Erythroblast (primary cell): ENCODE measurements at places on chromosomes 11 and 22.

DNA sequence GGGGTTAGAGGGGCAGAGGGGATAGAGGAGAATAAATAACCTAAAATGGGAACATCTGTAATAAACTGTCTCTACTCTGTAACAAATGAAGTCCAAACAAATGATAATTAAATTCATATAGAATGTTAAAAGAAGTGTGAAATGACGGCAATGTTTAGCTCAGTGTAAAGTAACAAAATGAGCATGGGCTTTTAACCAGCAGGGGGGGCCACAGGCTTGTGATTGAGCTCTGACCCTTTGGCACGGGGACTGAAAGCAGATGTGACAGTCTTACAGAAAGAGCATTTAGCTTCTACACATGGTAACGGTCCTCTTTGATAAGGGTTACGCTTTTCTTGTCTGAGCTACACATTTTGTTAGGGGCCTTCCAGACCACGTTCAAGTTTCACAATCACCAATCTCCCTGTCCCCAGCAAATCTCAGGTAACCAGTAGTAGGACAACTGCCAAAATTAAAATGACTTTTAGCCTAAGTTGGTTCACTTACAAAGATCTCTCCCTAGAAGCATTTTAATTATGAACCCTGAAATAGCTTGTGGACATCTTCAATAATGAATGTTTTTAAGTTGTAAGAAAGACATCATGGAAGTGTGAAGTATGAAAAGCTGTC is 262.5 kb downstream of the DCDC1 start:
- peak; percentile 58 for DNase-seq

- DNase-seq, result no peak
These were observed 40.1 kb upstream of the CTSC start for GRCh38 chr11:88377646-88378045.

GRCh38 chr11:9774591-9775397 is 110.9 kb downstream of the SWAP70 start:
- DNase-seq, result no peak

DNA sequence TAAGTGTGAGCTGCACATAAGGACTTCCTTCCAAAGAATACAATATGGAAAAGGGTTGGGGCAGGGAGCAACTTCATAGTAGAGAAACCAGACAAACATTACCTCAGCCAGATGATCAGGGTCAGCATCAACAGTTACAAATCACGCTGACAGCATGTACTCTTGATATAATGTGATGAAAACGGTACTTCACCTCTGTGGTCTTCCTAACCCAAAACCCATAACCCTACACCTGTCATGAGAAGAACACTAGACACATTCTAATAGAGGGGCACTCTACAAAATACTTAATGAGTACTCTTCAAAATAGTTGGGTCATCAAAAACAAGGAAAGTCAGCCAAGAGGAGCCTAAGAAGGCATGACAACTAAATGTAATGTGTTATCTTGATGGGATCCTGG is 43.9 kb downstream of the RRAS2 start:
- DNase-seq, result no peak

DNA sequence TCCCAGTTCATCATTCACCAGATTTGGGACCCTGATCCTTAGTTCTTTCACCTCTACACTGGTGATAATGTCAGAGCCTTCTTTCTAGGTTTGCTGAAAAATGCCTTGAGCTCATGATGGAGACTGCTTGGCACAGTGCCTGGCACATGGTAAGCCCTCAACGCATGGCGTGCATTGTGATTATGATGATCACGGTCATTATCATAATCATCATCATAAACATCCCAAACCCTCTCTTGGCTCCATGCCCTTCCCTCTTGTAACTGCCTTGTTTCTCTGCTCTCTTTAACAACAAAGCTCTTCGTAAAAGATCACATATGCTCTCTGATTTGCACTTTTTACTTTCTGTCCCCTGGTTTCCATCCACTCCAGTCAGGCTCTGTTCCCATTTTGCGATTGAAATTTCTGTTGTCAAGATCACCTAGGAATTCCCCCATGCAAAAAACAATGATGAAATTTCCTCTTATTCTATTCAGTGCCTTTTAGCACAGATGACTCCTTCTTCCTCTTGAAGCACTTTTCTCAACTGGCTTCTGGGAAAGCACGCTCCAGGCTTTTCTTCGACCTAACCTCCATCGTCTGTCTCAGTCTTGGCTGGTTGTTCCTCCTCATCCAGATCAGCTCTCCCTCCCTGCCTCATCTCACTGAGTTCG is 479.1 kb downstream of the OPCML start:
- DNase-seq, result no peak

- DNase-seq, result no peak
These were observed 38.3 kb upstream of the IGSF9B start for GRCh38 chr11:133995066-133995465.

GRCh38 chr11:117923275-117923674 is 5.9 kb downstream of the TMPRSS13 start:
- DNase-seq, result no peak

GRCh38 chr11:57300785-57301184 is 24.0 kb downstream of the TNKS1BP1 start:
- no peak for DNase-seq

DNA sequence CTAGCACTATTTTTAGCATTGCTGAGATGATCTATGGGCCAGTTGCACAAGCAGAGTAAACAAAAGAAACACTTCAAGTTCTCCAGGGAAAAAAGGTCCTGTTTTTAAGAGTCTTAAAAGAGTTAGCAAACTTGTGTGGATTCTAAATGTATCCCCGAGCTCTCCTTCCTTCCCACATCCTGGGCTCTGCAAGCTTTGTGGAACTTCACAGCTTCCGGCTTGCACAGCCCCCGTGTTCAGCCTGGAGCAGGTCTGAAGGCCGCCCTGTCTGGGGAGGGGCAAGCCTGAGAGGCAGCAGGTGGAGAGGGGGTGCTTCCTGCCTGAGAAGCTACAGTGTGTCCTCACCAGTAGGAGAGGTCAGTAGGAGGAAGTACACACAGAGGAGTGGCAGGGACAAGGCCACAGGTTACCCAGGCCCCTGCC is 35.1 kb upstream of the SUSD2 start:
- DNase-seq, result no peak

GRCh38 chr11:30860146-30860545 is 274.0 kb upstream of the MPPED2 start:
- no peak for DNase-seq

DNA sequence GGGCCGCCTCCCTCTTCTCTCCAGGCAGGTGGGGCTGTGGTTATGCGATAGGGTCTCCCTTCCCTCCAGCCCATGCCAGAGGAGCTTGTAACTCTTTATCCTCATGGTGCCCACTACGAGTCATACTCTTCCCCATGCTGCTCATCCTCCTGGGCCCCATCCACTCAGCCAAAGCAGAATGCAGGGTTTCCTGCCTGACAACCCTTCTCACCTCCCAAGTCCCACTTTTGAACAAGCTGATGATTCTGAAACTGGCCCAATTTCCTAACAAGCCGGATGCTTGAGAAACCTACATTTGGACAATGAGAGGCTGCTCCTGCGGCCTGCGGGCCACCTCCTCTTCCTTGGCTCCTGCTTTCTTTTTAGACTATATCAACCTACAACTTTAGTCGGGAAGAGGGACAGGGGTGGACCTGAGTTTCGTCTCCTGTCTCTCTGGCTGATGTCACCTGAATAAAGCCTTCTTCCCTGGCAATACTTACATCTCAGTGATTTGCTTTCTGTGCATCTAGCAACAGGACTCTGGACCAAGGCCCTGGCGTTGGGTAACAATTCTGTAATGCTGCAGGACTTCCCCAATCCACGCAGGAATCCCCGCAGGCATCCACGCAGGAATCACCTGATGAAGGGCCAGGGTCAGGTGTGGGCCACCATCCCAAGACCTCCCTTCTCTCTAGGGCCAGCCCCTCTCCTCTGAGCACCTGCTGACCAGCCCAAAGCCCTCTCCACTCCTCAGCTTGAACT is 1.5 kb upstream of the NDUFS8 start:
- no peak for DNase-seq
